Activated effector memory CD4-positive, alpha-beta T cell treated with anti-CD3 and anti-CD28 coated beads, Interleukin-2, amount 50 U/mL, for 16 hours (primary cell): ENCODE measurements at places on chromosomes 5 and 9.
A peak's percentile ranks its signal among the peaks of the same experiment; 100 is the strongest.

- DNase-seq: peak; percentile 71
Measured at GRCh38 chr9:104863180-104863883, 64.6 kb downstream of the ABCA1 start.

DNA sequence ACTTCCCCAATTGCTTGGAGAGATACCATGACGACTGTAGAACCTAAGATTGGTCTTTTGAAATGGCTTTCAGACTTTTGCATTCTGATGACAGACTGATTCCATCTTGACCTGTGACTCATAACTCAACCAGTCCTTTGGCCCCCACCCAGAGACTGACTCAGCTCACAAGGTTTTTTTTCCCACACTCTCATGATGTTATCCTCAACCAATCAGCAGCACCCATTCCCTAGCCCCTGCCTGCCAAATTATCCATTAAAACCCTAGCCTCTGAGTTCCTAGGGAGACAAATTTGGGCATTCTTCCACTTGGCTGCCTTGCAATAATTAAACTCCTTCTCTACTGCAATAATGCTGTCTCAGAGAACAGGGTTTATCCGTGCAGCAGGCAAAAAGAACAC lies 1263.3 kb upstream of the CDH9 start:
- no peak for DNase-seq

DNA sequence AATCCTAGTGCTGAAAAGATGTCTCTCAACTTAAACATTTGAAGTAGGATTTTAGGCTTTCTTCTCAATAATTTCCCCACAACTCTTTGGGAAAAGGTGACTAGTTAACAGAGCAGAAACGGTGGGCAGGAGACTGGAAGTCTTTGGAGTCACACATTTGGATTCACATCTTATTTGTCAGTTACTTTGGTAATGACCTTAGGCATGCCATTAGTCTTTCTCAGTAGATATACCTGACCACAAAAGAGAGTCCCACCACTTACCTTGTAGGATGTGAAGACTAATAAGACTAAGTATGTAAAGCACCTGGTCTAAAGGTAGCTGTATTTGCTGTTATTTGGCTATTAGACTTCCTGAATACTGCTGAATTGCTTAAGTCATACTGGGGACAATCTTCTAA lies 35.4 kb downstream of the DAP start:
- DNase-seq: no peak

- no peak for DNase-seq
Measured at GRCh38 chr9:35706951-35707350, 17.2 kb upstream of the TPM2 start.

DNA sequence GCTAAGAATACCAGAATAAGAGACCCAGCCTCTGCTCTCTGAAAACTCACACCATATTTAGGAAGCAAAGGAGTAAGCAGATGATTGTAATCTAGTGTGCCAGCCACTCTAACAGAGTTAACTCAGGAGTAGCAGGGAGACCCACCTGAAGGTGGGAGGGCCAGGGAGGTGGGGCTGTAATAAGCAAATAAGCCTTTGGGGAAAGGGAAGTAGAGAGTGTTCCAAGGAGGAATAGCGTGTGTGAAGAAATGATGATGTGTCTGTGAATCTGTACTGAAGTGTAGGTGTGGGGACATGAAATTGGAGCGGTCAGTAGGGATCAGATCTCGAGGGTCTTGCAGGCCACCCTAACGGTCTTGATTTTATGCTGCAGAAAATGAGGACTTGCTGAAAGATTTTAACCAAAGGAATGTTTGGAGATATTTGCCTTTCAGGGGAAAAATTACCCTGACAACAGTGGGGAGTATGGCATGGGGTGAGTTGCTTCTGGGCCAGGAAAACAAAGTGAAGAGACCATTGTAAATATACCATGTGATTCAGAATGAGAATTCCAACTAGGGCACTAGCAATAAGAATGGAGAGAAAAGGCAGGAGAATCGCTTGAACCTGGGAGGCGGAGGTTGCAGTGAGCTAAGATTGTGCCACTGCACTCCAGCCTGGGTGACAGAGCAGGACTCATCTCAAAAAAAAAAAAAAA lies 44.1 kb upstream of the FSD1L start:
- DNase-seq: no peak

- DNase-seq: no peak
Measured at GRCh38 chr9:27022920-27023319, 17.4 kb upstream of the LRRC19 start.

DNA sequence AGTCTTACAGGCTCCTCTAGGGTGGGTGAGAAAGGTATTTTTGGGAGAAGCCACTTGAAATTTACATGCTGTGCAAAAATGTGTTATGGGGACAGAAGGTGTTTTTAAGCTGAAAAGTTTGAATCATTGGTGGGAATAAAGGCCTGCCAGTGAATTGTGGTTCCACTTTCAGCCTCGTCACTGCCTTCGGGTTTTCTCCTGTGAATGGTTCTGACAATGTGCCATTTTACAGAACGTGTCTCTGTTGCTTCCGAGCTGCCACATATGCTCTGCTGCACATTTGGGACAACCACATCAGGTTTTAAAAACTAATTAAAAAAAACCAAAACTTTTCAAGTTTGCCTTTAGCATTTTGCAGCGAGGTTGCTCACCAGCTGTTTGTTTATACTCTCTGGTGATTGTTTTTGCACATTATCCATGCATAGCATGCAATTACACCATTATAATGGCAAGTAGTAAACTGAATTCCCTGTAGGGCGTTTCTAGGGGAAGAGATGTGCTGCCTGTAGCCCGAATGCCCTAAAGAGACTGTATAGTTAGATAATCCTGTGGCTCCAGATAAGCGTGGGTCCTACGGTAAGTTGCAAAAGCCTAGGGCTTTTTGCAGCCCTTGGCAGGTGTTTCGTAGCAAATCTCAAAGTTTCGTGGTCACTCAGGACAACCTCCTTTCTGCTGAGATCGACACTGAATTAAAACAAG lies 40.1 kb upstream of the SUB1 start:
- no peak for DNase-seq

DNA sequence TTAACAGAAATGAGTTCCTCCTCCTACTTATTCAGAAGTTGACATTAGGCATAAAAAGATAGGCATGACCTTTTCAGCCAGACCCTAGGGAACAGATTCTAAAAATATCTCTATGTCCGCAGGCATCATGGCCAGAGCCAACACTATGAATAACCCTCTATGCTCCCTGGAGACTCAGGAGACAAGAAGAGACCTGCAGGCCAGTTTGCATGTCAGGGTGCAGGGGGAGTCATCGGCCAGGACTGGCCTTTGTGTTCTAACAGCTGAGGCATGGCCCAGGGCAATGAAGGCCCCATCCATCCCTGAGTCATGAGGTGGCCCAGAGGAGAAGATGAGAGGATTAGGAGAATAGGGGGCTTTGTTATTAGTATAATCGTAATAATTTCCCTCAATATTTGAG lies 93.8 kb downstream of the TMEM215 start:
- DNase-seq: no peak

DNA sequence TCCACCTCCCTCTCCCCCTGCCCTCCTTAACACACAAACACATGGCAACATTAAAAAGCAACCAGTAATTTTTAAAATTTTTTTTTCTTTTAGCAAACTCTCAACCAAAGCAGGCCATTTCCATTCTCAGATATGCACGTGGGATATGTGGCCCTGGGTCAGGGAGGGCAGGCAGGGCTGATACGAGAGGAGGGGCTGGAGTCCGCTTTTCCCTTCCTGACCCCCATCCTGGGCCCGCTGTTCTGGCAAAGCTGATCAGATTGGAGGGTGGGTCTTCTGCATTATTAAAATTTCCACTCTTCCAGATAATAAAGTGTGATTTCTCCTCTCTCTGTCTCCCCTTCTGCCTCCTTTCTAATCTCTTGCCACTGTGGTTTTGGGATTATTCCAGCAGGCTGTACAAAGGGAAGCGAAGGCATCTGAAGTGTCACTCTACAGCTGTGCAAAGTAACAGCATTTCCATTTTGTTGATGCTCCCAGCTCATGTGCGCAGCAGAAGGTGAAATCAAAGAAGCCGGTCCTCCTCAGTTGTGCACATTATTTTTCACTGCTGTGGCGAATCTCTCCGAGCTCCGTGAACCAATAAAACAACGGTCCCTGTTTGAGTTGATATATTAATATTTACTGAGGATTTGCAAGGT lies 12.0 kb downstream of the IRX1 start:
- no peak for DNase-seq

- DNase-seq: no peak
Measured at GRCh38 chr5:112339761-112340160, 79.3 kb downstream of the EPB41L4A start.

DNA sequence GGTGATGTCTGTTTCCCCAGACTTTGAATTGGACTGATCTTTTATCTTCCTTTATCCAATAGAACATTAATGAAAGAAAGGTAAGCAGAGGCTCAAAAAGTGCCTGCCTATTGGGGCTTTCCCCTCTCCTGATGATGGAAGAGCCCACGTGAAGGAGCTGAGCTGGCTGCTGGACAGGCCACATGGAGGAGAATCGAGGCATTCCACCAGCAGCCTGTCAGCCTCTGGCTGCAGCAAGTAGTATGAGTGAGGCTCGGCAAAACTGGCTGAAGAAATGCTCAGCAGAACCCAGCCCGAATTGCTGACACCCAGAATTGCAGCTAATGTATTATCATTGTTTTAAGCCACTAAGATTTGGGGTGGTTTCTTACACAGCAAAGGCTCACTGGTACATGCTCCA lies 66.5 kb upstream of the STC2 start:
- no peak for DNase-seq

DNA sequence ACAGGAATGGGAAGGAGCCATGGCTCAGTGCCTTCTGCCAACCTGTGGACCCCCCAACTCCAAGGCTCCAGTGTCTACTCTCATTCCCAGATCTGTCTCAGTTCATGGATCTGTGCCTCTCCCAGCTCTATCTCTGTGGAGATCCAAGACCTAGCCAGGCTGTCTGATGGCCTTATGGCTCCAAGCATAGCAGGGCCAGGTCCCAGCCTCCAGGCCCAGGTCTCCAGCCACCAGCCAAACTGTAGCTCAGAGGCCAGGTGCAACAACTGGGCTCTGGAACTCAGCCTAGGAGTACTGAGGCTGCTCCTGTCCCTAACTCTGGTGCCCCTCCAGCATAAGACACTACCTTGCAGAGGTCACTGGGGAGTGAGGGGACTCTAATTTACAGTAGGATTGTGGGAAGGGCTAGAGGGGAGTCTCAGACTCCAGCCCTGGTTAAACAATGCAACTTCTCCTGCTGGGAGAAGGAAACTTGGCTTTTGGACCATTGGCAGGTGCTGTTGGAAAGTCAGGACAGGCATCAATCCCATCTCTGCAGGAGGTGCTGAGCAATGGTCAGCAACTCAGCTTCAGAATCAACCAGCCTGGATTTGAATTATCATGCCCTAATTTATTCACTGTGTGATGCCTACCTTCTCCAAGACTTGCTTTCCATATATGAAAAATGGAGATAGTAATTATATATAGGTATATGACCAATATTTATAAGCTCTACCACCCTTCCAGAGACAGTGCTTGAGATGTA lies 63.0 kb downstream of the PCDH1 start:
- no peak for DNase-seq

DNA sequence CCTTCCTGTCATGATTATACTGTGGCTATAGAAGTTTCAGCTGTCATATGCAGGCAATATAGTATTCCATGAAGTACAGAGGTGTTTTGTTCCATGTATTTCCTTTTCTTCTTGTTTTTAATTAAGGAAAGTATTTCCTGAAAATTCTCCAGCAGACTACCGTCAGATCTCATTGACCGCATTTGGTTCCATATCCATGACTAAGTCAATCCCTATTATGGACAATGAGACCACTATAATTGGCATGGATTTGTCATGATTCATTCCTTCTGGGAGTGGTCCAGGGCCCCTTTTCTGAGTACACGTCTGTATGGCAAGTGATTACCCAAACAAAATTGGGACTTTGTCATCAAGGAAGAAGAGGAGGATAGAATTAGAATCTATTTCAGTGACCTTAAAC lies 283.2 kb upstream of the CLINT1 start:
- DNase-seq: no peak

DNA sequence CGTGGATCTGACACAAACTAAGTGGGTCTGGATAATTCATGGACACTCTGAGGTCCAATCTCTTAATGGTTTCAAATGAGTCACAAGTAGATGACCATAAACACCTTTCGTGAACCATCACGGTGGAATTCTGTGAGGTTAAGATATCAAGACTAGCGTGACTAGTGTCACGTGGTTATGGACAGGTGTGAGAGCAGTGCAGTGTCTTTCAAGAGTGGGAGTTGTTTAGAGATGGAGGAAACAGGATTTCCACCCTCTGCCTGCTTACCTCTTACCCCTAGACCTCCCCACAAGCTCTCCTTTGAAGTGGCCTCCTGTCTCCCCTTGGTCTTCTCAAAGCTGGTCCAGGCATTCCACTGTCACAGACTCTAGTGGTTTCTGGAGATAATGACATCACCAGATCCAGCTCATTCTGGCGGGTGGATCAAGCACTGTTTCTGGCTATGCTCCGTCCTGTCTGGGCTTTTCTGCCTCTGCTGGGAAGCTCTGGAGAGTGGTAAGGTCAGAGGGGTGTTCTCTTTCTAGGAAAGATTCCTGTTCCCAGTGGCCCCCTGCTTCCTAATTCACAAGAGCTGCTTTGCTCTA lies 20.0 kb upstream of the ZNF782 start:
- DNase-seq: no peak

- DNase-seq: no peak
Measured at GRCh38 chr5:148474025-148474511, 90.3 kb downstream of the FBXO38 start.

DNA sequence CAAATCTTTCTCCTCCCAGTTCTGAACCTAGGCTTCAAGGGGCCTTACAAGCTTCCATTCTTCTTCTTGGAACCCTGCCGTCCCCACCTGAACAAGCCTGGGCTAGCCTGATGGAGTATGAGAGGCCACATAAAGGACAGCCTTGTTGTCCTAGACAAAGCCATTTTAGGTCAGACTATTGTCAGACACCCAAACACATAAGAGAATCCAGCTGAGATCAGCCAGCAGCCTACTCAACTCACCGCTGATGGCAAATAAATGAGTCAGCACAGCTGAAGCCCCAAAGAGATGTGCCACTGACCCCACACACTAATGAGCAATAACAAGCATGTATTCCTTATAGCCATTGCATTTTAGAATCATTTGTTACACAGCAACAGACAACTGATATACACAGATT lies 33.8 kb downstream of the SVEP1 start:
- DNase-seq: no peak

DNA sequence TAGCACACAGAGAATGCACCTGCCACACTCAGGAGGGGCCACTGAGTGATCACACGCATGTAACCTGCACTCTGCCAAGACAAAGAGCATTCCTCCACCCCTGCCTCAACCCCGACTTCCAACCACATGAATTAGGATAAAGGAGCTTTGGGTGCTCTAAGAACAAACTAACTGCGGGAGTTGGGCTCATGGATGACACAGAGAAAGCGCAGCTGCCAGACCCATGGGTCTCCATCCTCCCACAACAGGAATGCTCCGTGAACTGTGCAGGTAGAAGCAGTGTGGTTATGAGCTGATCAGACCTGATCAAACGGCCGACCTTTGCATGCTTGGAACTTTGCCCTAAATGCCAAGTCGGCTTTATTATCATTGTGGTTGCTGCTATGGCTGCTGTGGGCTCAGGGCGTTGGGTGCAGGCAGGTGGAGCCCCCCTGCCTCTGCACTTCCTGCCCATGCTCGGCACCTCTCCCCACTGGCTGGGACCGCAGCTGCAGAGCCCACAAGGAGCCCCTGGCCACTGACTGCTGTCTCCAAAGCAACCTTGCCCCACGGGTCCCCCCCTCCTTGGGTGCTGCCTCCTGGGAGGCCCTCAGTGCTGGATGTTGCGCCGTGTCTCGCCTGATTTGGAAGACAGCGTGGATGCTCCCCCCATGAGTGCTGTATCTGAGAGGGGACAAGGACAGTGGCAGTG lies 2.6 kb upstream of the SLC6A3 start:
- DNase-seq: no peak

- no peak for DNase-seq
Measured at GRCh38 chr9:98572796-98573195, 135.9 kb downstream of the GABBR2 start.
